ENCODE measurements at places on chromosomes 11 and 22.

- no peak for DNase-seq
These were observed 23.4 kb downstream of the PANX1 start for GRCh38 chr11:94151903-94152677.

- DNase-seq = no peak
These were observed 45.5 kb upstream of the FTH1 start for GRCh38 chr11:62012832-62013461.

DNA sequence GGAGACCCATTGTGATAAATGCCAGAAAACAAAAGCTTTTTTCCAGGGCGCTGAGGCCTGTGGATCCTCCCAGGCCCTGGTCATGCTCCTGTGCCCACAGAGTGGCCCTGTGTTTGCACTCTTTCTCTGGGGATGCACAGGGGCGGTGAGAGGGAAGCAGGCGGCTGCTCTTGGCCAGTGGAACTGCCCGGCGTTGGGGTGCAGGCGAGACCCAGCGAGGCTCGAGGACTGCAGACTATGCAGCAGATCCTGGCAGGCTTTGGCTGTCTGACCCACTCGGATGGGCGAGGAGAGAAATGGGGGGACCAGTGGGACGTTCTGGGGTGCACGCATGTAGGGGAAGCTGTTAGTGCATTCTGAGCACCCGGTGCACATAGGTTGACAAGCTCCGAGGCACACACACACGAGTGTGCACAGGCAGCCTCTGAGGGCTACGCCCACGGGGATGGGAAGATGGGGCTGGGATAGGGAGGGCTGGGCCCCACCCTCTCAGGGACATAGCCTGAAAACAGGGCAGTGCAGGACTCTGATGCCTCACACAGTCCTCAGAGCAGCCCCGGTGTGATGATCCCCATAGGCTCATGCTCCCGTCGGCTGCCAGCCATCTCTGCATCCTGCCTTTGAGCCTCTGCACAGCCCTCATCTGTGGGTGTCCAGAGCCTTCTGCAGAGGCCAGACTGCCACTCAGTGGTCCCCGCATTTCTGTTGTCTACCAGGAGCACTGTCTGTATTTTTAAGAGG, 1233.5 kb downstream of the BRD1 start:
- DNase-seq = no peak

- peak; percentile 88 for DNase-seq
These were observed 39.6 kb downstream of the TSPAN18 start for GRCh38 chr11:44766112-44766971.

DNA sequence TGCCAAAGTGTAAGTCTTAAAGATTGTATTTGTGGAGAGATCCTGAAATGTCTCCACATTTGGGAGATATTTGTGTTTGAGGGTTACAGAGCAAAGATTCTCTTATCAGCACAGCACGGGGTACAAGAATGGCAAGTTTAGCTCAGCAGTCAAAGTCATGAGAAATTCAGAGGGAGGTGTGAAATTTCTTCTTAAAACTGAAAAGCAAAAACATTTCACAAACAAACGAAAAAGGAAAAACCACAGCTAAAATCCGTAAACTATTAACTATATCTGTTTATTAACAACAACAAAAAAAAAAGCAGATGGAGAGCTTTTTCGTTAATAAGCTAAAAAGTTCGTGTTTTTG, 40.9 kb upstream of the ETS1 start:
- no peak for DNase-seq

DNA sequence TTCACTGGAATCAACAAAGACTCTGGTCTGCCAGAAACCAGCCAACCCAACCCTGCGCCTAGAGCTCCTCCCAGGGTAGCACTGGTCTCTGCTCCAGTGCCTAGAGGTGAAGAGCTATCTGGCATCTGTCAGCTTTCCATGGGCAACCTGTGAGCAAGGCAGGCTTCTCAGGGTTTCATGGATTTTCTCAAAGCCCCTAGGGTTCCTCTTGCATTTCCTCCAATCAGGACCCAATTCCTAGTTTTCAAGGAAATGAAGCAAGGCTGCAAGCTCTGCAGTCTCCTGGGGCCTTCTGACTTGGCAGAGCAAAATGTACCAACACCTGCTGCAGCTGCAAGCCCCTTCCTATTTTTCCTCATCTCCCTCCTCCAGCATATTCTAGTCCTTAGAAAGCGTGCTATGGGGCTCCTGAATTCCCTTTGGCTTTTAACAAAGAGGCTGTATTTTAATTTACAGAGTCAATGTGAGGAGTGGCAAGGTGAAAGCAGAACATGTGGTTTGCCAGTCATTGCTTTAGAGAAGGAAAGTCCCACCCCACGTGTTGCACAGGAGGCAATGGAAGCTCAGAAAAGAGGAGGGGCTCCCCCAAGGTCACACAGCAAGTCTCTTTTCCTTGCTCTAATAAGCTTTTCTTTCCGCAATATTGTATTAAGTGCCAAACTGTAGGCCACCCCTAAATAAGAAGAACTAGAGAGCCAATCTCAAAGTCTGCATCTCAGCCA, 33.0 kb upstream of the RIC3 start:
- no peak for DNase-seq

DNA sequence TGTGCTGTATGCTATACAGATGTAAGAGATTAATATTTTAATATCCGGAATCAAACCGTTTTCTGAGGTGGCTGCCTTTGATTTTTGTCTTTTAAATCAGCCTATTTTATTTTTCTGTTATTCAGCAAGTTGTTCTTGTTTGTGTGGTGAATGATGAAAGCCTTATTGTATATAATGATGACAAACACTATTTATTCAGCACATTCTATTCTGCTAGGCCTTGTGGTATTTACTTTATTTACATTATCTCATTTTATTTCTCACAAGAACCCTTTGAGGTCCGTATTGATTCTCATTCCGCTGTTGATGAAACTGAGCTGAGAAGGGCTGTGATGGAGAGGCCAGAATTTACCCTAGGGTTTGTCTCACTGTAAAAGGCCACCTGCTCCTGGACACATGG, 40.5 kb downstream of the KREMEN1 start:
- DNase-seq = no peak

- DNase-seq = no peak
These were observed 341.3 kb downstream of the AASDHPPT start for GRCh38 chr11:106418791-106419190.

GRCh38 chr11:70225681-70226177, 22.6 kb downstream of the FADD start:
- DNase-seq = no peak

DNA sequence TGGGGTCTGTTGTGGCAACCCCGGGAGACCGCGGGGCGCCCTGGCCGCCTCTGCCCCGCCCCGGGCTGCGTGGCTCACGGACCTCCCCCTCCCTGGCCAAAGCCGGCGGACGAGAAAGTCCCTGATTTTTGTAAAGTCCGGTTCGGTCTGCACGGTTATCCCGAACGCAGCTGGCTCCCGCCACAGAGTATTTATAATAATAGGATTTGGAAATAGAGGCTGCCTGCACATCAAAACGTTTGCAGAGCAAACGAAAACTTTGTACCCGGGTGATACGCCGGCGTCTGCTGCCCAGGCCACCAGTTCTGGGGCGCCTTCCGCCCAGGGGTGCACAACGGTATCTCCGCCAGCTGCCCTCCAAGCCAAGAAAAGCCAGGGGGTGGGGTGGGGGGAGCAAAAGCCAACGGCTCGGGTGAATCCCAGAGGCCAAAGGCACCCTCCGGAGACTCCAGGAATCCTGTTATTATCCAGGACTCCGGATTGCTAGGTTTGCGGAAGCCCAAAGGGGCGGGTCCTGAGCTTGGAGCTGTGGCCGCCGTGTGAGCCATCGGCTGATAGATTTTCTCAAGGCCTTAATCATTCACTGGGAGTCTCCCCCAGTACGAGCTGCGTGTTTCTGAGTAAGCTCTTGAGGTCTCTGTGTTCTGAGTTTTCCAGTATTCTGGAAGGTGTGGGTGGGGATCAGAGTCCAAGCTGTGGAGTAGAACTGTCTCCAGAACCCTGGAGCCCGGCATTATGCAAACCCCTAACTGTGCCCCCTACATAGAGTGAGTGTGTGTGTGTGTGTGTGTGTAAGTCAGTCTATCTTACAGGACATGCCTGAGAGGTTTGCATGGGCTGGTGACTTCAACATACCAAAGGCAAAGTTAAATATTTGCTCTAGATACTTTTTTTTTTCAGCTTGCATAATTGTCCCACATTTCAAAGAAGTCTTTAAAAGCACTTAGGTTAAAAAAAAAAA, 673 bp upstream of the SHANK2 start:
- no peak for DNase-seq

DNA sequence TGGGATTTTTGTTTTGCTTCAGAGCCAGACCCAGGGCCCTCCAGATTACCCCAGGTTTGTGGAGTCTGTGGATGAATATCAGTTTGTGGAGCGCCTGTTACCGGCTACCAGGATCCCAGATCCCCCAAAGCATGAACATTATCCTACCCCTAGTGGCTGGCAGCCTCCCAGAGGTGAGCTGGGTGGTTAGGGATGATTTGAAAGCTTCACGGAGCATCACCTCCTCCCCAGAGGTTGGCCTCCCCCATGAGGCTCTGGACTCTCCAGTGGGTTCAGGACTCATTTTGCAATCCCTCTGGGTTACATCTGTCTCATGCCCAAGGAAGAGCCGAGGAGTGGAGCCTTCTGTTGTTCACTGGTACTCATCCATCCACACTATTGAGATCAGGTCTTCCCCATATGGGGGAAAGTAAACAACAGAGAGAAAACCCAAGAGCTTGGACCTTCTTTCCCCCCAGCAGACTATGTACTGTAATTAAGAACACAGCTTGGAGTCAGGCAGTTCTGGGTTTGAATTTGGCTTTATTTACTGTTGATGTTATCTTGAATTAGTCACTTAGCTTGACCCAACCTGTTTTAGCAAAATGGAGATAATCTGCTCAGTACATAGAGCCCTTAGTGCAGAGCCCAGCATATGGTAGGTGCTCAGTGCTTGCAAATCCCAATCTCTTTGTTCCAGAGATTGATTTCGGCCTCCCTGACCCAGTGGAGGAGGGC, 2.5 kb downstream of the MRPL49 start:
- DNase-seq = peak; percentile 56

DNA sequence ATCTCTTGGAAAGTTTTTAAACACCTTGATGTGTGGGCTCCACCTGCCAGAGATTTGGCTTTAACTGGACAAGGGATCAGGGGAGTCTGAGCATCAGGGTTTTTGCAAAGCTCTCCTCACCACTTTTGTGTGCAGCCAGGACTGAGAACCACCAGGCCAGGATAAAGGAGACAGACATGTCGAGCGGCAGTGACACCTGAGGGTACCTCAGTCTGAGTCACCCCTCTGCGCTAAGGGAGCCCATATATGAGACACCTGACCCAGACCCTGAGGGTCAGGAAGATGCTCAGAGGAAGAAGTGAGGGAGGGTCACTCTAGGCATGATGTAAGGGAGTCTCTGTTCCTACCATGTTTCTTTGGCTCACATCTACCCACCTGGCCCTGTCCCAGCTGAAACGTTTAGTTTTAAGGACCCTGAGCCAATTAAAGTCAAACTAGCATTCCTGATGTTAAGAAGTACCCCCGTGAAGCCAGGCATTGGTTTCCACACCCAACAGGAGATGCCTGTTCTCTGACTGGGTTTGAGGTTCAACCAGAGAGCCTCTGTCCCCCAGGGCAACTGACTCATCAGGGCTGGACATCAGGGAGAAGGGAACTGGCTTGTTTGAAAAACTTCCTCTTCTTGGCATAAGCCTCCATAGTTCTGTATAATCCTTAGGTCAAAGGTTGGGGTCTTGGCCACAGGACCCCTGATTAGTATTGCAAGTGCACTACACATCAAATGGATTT, 72.4 kb upstream of the BIRC3 start:
- DNase-seq = no peak

DNA sequence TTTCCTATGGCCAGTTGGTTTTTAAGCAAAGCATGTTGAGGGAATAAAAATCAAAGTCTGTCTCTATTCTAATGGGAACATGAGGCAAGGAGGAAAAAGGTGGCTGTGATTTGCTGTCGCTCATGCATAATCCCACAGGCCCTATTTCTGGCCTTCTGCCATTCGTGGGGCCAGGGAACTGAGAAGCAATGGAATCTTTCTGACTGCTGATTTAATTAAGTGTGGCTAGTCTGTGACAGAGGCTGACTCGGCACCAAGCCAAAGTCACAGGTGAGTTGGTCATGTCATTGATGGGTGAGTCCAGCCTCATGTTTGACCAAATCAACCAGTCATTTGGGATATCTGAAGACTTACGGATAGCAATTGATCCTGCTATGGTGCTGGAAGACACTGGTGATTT, 429.3 kb upstream of the CADM1 start:
- DNase-seq = no peak

DNA sequence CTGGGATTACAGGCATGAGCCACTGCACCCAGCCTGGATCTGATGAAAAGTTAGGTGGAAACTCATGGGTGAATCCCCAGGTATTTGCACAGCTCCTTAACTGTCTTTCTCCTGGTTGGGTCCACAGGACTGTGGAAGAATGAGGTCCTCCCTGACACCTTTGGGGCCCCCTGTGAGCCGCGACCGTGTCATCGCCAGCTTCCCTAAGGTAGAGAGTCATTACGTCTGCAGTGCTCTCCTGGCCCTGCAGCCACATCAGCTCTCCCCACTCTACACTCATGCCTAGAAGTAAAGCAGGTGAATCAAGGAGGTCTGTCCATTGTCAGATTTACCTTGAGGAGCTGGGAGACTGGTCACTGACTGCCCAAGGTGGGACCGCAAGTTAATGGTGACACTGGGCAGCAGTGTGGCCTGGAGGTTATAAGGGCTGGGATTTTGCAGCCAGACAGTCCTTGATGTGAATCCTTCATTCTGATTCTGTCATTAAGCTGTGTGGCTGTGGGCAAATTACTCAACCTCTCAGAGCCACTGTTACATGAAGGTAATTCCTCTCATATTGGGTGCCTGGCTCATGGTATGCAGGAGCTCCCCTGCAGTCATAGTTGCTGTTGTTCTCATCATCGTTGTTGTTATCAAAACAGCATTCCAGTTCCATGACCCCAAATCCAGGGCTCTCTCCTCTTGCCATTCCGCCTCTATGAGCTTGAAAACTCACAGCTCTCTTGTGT, 1.4 kb downstream of the RAB36 start:
- no peak for DNase-seq

DNA sequence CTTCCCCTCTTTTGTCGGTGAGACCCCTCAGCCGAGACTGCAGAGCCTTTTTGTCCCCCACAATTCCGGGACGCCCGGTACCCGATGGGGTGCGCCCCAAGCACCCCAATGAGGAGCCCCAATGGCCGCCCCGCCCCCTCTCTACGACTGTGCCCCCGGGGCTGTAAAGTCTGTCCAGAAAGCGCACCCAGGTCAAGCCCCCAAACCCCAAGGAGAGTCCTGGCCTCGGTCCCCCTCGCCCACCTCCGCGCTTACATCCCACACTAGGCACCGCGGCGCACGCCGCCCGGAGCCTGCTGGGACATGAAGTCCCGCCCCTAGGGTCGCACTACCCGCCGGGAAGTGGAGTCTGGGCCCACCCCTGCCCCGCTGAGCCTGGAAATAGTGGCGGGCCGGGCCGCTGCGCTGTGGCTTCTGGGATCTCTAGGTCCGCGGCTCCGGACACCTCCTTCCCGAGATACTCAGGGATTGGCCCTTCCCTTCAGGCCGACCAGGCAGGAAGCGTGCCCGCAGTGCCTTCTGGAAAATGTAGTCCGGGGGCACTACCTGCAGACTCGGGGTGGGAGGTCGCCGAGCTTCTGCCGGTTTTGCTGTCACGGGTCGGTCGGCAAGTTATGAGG, at the start of gene MEN1:
Gene MEN1 (minus strand): TSS at position 281 of the 620 bp plus-strand sequence. CDS start 442 bp downstream, outside the sequence.
- DNase-seq = peak; percentile 98

GRCh38 chr11:105867742-105868141, 154.3 kb downstream of the MSANTD4 start:
- DNase-seq = no peak

Measured in coronary artery (tissue), 2 donors.